Spinal cord (tissue), 10 donors: ENCODE measurements at places on chromosomes 7 and 10.

DNA sequence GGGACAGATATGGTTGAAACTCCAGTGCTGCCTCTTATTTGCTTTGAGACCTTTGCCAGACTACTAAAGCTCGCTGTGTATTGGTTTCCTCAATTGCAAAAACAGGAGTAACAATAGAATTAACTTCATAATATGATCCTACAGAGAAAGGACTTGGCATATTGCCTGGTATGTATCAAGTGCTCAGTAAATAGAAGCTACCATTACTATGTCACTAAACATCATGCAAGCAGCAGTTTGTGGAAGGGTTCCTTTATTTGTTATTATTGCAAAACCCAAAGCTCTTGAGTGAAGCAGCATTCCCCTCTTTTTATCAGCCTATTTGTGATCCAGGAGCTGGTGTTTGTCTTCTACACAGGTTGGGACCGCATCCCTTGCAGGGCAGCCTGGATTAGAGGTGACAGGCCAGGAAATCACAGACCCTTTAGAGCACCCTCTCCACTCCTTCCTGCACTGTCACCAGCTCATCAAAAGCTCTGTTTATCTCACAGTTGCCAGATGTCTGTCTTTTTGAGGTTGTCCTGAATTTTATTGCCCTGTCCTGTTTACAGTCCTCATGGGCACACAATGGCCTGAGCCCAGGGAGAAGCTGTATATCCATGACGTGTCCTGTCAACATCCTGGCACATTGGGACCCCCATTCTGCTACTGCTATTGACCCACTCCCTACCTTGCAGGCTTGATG, 121.5 kb downstream of the SNX10 start:
- DNase-seq = no peak

DNA sequence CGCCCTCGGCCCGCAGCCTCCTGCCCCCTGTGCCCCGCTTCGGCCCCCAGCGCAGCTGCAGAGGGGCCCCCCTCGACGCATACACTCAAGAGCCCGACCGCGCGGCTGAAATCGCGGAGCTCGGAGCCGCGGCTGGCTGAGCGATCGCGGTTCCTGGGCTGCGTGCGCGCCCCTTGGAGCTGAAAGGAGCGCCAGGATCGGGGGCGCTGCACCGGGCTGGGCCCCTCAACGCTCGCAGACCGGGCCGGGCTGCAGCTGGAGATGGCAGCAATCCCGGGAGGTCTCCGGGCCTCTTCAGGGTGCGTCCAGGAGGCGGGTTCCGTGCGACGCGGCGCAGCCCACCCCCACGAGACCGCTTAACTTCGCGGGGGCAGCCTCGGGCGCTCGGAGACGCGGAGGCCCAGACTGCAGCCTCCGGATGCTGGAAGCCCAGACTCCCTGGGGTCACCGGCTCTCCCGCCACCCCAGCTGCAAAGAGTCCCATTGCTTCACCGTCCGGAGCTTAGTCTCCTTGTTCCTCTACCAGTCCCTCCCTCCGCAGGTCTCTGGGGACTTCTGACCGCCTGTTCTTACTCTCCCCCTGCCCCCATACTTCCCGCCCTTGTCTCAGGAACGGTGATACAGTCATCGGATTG, 73.0 kb upstream of the LRRC4 start:
- DNase-seq = peak; percentile 68

- DNase-seq = no peak
Measured at GRCh38 chr7:149196705-149197171, 1.4 kb downstream of the ZNF282 start.

GRCh38 chr7:139820089-139820488, 9.0 kb upstream of the TBXAS1 start:
- DNase-seq = no peak

- no peak for DNase-seq
Measured at GRCh38 chr10:119680050-119680449, 28.9 kb downstream of the BAG3 start.

DNA sequence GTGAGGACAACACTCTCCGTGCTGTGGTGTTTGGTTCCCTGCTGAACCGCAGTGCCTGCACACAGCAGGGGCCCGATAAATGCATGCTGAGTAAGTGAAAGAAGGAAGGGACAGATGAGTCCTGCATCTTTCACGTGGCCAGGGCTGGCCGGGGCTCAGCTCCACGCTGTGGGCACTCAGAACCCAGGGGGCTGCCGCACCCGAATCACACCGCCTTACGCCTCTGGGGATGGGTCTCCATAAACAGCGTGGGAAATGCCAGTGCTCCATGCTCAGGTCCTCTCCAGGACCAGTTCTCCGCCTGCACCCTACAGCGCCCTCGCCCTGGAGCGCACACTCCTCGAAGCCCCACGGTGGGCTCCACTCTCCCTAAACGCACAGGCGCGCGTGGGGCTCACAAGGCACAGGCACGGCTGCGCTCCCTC, 38.1 kb downstream of the RASGEF1A start:
- no peak for DNase-seq

DNA sequence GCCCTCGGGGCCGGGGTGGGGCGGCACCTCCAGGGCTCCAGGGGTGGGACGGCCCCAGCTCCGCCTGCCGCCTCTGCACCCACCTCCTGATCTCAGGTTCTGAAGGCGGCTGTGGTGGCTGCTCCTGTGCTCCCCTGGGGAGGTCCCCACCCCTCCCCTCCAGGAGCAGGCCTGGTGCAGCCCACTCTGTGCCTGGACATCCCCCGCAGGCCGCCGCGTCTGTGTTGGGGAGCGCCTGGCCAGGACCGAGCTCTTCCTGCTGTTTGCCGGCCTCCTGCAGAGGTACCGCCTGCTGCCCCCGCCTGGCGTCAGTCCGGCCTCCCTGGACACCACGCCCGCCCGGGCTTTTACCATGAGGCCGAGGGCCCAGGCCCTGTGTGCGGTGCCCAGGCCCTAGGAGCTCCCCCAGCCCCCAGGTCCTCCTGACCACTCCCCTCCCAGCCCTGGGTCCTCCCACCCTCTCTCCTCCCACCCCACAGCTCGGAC, 5.5 kb downstream of the CYP2W1 start:
- DNase-seq = no peak

DNA sequence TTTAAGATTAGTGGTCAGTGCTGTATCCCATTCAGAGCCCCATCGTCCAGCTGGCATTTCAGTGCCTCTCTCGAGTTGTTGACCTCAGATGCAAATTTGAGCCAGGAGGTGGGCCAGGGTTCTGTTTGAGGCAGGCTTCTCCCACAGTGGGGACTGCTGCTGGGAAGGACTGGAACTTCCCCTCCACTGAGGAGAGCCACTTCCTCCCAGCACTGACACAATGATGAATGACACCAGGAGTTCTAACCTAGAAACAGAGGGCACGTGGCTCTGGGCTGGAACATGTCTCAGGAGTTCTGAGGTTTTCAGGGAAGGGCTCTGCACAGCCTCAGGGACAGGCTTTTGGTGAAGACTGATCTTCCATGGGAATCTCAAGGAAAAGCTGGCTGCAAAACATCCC, 18.3 kb upstream of the BTBD16 start:
- DNase-seq = no peak

- DNase-seq = no peak
Measured at GRCh38 chr10:102431452-102432124, 786 bp downstream of the CUEDC2 start.

DNA sequence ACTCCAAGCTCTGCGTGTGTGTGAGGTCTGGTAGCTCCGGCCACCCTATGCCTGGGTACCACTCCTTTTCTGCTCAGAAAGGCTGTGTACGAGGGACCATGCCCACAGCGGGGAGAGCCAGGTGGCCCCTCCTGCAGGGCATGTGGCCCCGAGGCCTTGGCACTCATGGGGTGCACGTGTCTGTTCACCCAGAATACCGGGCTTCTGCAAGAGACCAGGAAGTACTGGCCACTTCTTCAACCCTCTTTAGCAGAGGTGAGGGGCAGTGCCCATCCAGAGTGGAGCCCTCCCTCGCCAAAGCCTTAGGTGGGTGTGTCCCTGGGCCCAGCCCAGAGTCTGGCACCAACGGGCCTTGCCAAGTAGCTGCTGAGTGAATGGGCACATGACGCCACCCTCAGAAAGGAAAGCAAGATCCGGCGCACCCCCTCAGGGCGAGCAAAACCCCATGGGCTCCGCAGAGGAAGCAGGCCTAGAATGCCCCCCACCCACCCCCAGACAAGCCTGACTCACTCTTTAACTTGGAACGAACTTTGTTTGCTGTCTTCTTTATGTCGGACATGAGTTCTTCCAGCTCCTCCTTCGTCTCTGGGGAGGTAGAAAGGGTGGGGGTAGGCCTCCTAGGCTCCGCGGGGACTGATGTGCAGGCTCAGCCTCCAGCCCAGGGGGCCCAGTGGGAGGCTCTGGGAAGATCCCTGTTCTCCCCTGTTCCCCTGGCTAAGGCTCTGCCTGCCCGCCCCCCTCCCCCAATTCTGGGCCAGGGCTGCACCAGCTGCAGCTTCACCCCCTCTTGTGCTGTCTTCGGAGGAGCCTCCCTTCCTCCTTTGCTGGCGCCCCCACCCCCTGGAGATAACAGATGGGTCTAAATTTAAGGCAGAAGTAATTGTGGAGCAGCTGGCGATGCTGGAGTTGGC, 14.6 kb downstream of the STX1A start:
- DNase-seq = peak; percentile 59

- DNase-seq = no peak
Measured at GRCh38 chr7:55021053-55021452, 2.2 kb downstream of the EGFR start.

DNA sequence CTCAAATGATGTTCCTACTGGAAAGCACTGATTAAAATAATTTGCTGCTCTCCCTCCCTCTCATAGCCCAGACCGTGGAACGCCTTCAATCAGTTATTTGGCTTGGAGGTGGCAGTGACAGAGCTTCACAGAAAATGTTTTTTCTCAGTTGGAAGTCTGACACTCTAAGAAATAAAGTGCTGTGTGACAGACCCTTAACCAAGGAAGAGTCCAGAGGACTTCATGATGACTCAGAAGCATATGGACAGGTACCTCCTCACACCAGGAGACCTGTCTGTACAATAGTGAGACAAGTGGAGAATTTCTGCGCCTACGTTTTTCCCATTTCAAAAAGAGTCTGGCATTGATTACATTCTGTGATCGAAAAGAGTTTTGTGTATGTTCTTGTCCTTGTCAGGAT, 295.5 kb downstream of the DOCK4 start:
- DNase-seq = no peak

GRCh38 chr7:30214651-30215137, 69.7 kb upstream of the ZNRF2 start:
- no peak for DNase-seq

- DNase-seq = no peak
Measured at GRCh38 chr10:8380833-8381496, 326.5 kb downstream of the GATA3 start.

GRCh38 chr7:29642494-29643155, 79.0 kb downstream of the PRR15 start:
- DNase-seq = no peak

- DNase-seq = no peak
Measured at GRCh38 chr7:157282141-157282801, 54.5 kb upstream of the DNAJB6 start.

GRCh38 chr7:3194501-3195141, 106.4 kb upstream of the SDK1 start:
- no peak for DNase-seq

GRCh38 chr7:70634610-70635068, 497.3 kb upstream of the GALNT17 start:
- DNase-seq = no peak

GRCh38 chr7:139582130-139582650, 58.7 kb downstream of the CLEC2L start:
- DNase-seq = no peak
